ENCODE measurements at places on chromosomes 5 and 9. TPM values are rescaled to one million over a fixed set of nuclear protein-coding genes. Genes with fewer than 3 reads are reported as not detected.

DNA sequence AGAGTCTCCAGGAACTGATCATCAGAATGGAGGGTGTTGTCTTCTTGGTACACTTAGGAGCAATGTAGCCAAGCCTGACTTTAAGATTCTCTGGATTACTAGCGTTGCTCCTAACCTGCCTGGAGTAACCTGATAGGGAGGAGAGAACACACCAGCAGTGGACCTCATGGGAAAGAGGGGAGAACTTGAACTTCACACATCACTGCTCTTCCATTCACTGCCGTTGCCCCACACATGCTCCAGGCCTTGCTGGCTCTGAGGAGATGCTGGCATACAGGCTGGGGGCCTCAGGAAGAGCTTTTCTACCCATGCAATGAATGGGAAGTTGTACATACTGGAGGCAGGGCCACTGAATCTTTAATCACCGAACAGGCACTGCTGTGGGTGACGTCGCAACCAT lies 60.3 kb upstream of the ADAMTS16 start:
- H3K4me1 ChIP-seq, result no peaks in the 10 kb centered on the region
- H3K4me3 ChIP-seq, result no peak overlapping the region
- DNase-seq, result no peak
- H3K27ac ChIP-seq, result no peak overlapping the region

- H3K36me3 ChIP-seq, result no peaks in the 10 kb centered on the region
- no peak overlapping the region for H3K27ac ChIP-seq
- no peaks in the 10 kb centered on the region for H3K4me1 ChIP-seq
- no peaks in the 10 kb centered on the region for H3K27me3 ChIP-seq
- H3K4me3 ChIP-seq, result no peak overlapping the region
Observed at GRCh38 chr5:58172946-58173345, 286.9 kb downstream of the PLK2 start.

- H3K27ac ChIP-seq, result no peak overlapping the region
- no peak overlapping the region for H3K4me3 ChIP-seq
- H3K36me3 ChIP-seq, result no peaks in the 10 kb centered on the region
- no peaks in the 10 kb centered on the region for H3K27me3 ChIP-seq
Observed at GRCh38 chr5:14659821-14660607, 4.5 kb upstream of the OTULIN start.

DNA sequence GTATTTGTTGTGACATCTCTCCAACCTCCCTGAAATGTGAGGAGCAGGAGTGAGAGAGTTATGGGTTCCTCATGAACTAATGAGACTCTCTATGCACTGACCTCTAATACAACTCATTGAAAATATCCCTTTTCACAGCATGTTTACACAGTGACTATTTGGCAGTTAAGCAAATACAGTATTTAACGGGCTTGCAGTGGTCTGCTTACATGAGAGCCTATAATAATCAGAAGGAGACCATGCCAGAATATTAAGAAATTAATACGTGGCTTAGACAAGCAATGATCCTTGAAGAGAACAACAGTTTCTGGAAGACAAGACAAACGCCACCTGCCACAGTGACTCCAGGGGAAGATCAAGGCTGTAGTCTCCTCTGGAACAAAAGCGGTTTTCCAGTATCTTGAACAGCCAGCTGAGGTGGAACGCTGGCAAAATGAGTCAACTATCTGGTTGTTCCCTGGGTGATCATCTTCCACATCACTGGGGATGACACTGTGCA lies 424.5 kb downstream of the DMAC1 start:
- H3K27me3 ChIP-seq, result no peaks in the 10 kb centered on the region
- no peaks in the 10 kb centered on the region for H3K36me3 ChIP-seq
- no peak overlapping the region for H3K27ac ChIP-seq
- no peak for DNase-seq
- H3K4me1 ChIP-seq, result no peaks in the 10 kb centered on the region

FOXD4L4 gene
- not detected for total RNA-seq

CAVIN4 gene
- 41.2 TPM for total RNA-seq

DNA sequence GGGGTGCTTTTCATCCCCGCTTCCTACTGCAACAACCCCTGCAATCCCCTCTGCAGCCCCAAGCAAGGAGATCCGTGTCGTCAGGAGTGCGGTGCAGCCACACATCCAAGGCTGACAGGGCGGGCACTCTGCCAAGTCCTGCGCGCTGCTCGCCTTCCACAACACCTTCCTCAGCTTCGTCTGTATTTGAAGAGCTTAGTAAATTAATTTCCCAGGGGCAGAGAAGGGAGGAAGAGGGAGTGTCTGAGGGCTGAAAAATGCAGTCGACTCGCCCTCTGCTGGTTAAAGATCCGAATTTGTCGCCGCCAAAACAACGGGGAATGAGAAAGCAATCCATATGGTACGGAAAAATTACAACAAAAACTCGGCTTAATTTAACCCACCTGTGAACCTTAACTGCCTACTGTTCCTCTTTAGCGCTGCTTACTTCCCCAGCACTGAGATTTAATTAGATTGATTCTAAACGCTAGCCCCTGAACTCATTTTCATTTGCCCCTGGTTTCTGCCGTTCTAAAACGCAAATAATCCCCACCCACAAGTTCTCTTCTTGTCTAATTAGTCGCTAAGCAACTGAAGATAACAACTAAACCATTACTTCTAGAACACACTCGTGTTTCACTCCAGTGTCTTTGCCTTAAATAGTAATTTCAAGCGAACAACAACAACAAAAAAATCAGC lies 10.9 kb upstream of the PCDHB1 start:
- no peaks in the 10 kb centered on the region for H3K36me3 ChIP-seq
- peak overlapping the region; percentile 56 for H3K27ac ChIP-seq
- no peaks in the 10 kb centered on the region for H3K27me3 ChIP-seq
- no peak for DNase-seq
- H3K4me3 ChIP-seq, result peak overlapping the region; percentile 36
- no peaks in the 10 kb centered on the region for H3K4me1 ChIP-seq

DNA sequence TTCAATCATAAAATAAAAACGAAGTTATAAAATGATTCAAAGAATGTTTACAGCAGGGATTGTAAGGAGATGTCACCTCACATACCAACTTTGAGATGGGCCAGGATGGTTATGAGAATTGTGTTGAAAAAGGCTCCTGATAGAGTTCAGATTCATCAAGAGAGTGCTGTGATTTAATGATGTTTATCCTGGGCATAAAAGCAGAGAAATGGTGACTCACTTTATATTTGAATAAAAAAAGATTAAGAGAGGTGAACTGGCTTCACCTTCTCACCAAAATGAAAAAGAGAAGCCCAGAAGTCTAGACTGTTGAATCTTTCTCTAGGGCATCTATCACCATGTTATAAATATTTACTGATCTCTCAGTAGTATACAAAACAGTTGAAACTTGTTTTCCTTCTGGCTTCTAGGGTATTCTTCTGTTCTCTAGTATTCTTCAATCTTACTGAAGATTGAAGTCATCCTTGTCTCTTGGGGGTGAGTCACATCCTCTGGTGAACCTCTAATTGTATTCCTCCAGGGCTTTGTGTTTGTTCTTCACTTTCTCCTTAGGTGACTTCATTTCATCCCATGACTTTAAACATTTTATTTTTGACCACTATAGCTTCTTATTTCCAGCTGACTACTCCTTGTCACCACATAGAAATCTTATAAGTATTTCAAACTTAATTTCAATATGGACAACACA lies 1237.3 kb upstream of the C9orf72 start:
- H3K36me3 ChIP-seq, result no peaks in the 10 kb centered on the region
- H3K27ac ChIP-seq, result no peak overlapping the region
- no peaks in the 10 kb centered on the region for H3K27me3 ChIP-seq
- H3K4me3 ChIP-seq, result no peak overlapping the region
- H3K4me1 ChIP-seq, result no peaks in the 10 kb centered on the region

DNA sequence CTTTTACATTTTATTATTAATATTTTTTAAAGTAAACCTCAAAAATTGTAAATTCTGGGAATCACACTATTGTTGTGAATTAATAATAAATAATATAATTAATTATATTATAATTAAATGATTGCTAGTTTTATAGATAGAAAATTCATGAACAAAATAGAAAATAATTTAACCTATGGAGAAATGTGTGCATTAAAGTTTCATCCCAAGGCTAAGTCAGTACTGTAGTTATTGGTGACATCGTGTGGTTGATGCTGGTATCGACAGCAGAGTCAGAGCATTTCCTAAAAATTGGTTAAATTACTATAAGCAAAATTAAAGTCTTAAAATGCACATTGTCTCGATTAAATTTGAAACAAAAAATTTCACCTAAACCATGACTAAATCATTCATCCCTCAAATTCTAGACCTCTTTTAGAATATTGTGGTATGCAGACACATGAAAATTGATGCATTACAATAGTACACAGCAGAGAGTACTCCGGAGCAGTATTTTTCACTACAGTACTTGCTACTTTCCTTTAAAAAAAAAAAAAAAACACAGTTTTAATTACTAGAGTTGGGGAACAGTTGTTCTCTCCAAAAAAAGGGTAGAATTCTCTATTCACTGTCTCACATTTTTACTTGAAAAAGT lies 73.9 kb downstream of the RORB start:
- H3K27me3 ChIP-seq, result peaks cover 3% of the 10 kb centered on the region
- no peak overlapping the region for H3K27ac ChIP-seq
- DNase-seq, result no peak

GRCh38 chr5:1343931-1344901 lies 683 bp downstream of the CLPTM1L start:
- H3K36me3 ChIP-seq, result peaks cover 30% of the 10 kb centered on the region
- peaks cover 25% of the 10 kb centered on the region for H3K4me1 ChIP-seq
- peak overlapping the region; percentile 89 for H3K4me3 ChIP-seq
- no peak for DNase-seq

GRCh38 chr5:136619556-136619955 lies 254.2 kb upstream of the TRPC7 start:
- no peaks in the 10 kb centered on the region for H3K36me3 ChIP-seq
- no peaks in the 10 kb centered on the region for H3K4me1 ChIP-seq
- H3K4me3 ChIP-seq, result no peak overlapping the region

DNA sequence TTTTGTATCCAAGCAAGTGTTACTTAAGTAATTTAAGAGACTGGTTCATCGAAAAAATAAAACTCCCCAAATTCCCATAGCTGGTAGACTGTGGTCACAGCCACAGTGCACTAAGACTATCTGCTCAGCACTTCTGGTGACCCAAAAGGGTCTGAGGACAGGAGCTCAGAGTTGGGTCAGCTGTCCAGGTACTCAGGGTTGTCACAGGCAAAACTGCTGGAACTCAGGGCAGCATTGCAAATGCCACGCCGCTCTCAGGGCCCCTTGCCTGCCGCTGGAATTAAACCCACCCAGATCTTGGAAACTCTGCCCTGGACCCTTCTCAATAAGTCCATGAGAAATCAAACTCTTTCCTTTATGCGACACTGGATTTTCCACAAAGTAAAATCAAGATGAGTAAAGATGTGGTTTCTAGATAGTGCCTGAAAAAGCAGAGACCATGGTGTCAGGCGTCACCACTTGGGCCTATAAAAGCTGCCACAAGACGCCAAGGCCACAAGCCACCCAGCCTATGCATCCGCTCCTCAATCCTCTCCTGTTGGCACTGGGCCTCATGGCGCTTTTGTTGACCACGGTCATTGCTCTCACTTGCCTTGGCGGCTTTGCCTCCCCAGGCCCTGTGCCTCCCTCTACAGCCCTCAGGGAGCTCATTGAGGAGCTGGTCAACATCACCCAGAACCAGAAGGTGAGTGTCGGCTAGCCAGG lies at the start of gene IL13:
Gene IL13, plus strand, starts transcription at position 498 of the 705 bp plus-strand sequence. Its CDS starts 14 bp downstream, at position 512.
- H3K4me1 ChIP-seq, result peaks cover 13% of the 10 kb centered on the region
- peaks cover 10% of the 10 kb centered on the region for H3K27me3 ChIP-seq
- no peak for DNase-seq
- no peak within 1 kb of the TSS for H3K4me3 ChIP-seq
- H3K27ac ChIP-seq, result no peak within 1 kb of the TSS

DNA sequence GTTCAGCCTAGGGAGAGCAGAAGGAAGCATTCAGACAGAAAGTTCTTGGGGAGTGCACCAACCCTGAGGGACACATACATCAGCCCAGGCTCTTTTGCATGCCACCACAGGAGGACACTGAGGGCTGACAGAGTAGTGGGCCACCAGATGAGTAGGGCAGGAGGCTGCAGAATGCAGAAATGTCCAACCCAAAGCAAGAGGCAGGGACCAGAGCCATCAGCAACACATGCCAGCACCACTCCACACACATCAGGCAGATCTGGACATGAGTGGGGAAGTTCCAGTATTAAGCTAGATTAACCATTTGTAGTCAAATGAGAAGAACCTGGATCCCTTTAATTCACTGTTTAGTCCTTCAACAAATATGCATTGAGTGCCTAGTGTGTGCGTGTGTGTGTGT lies 35.7 kb upstream of the OTULINL start:
- H3K4me3 ChIP-seq, result no peak overlapping the region
- no peak overlapping the region for H3K27ac ChIP-seq
- H3K4me1 ChIP-seq, result no peaks in the 10 kb centered on the region
- no peak for DNase-seq
- no peaks in the 10 kb centered on the region for H3K36me3 ChIP-seq

FRMD3 gene
- 77.5 TPM for total RNA-seq

All from right atrium auricular region (tissue), 2 donors.